Pulmonary artery endothelial cell (primary cell): ENCODE measurements at places on chromosomes 7 and 10.
A peak's percentile ranks its signal among the peaks of the same experiment; 100 is the strongest.

DNA sequence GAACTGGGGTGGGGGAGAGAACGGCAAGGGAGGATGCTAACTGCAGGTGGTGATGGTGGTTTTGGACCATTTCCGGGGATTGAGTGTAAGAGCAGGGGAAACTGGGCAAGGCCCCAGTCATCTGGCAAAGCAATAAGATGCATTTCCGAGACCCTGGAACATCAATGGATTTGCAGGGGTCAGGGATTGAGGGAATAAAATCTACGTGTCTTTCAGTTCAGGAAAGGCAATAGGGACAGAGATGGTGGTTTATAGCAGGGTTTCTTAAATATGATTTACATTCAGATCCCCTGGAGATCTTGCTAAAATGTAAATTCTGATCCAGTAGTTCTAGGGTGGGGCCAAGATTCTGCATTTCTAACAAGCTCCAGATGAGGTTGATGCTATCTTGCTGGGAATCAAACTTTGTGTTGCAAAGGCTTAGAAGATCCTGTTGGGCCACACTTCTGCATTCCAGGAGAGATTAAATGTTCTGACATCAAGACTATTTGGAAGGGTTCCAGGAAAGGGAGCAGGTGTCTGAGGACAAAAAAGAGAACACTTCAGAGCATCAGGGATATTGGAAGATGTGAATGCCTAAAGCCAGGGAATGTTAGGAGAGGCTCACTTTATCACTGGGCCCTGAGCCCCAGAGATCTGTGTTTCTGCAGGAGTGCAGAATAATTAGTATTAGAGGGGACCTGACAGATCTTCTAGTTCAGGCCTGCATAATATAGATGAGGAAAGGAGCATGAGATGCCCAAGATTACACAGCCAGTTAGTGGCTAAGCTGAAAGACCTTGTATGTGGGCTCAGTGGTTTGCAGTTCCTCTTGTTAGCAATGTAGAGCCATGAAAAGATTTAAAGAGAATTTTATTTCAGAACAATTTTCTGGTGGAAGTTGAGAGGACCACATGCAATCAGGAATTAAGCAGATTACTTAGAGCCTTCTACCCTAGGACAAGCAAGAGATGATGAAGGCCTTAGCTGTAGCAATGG lies 32.4 kb downstream of the BLNK start:
- no peak for DNase-seq

GRCh38 chr7:55023841-55024505 lies 5.2 kb downstream of the EGFR start:
- DNase-seq = no peak

- no peak for DNase-seq
These were observed 12.8 kb upstream of the ARID5B start for GRCh38 chr10:61888744-61889143.

GRCh38 chr10:119478111-119478802 lies 64.3 kb downstream of the RGS10 start:
- no peak for DNase-seq

DNA sequence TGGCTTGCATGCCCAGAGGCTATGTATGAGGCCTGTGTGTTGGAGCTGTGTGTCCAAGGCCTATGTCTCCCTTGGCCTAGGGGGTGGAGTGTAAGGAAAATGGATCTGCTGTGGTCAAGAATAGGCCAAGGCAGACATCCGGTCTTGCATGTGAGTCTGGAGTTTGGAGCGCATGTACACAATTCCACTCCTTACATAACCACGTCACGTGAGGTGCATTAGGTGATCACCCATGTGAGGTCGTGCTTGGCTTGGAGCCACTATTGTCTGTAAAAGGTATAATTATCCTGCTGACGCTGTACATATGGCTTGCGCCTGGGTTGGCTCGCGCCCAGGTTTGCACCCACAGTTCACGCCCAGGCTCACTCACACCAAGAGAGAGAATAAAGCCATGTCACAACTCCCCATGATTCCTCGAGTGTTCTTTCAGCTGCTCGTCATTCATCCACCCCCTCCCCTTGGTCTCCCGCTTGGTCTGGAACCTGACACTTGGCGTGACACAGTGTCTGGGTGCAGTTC lies 105.5 kb downstream of the BICC1 start:
- DNase-seq = no peak

- DNase-seq = peak; percentile 15
These were observed 79.3 kb upstream of the ACBD5 start for GRCh38 chr10:27319752-27320431.

DNA sequence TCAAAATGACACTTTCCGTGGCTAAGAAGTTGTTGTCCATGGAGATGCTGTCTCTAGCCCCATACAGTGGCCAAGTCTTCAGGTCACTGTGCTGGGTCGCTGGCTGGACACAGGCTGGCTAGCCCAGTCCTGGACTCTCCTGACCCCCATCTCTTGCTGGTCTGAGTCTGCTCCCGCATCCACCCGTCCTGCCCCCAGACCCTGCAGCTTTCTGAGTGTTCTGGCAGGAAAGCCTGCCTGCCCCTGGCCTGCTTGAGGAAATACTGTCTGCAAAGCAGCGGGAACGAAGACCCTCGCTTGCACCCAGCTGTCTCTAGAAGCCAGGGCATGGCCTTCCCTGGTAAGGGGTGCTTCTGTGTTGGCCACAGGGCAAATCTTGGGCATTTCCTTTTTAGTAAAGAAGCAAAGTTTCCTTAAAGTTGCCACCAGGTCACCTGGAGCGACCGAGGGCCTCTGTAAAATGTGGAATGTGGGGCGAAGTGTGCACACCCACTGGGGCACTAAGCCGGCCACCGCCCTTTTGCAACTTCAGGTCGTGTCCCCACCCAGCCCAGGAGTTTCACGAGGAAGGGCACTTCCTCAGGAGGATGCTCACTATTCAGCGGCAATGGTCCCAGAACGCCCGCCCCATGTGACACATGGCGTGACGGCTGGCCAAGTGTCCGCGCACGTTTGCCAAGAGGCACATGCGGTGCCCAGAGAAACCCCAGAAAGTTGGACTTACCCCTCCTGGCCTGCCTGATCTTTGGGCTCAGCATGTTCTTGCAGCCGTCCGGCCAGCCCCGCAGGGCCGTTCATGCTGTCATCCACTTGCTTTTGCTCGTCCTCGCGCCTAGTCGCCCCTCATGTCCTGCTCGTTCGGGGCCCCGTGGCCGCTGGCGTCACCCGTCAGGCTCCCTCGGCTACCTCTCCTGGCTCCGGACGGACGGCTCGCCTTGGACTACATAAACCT lies 558 bp downstream of the ARHGAP22 start:
- DNase-seq = no peak

DNA sequence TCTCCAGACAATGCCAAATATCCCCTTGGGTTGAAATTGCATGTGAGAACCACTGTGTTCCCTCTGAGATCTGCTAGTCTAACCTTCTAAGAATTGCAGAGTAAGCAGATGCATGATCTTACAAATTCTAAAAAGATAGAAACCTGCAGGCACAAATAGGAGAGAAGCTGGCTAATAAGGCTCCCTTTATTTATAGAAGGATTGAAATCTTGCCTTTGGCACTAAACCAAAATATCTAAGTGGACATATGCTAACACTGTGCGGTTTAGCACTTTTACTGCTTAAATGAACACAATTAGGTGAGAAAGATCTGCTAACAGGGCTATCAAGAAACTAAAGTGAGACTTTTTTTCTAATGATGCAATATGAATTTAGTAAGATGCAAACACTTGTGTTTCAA lies 225.5 kb downstream of the DOCK4 start:
- no peak for DNase-seq

DNA sequence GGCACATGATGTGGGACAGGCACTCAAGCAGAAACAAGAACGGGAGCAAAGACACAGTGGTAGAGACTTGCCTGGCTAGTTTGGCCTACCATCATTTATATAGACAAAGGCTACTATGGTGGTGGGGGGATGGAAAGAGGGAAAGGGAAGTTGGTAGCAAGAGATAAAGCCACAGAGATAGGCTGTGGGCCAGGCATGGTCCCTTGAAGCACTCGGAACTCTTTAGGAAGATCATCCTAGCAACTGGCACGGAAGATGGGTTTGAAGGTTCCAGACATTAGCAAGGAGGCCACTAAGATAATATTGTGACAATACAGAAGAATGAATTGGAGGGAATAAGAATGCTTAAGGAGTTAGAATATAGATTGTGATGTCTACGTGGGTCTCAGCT lies 319.6 kb downstream of the ELMO1 start:
- no peak for DNase-seq

DNA sequence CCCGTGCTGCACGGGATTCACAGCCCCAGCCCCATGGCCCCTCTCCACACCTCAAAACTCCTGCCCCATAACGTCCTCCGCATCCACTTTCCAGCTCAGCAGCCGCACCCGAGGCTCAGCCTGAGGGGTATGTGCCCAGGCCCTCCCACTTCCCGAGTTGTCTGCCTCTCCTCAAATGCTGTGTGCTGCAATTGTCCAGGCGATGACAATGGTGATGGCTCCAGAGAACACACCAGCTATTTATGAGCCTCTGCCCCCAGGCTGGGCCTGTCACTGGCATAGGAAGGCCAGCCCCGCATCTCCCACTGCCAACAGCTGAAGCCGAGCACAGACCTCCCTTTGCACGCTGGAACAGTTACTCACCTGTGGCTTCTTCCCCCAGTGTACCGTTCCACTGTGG lies 2.4 kb upstream of the LDB3 start:
- no peak for DNase-seq

- peak; percentile 51 for DNase-seq
These were observed 314.3 kb upstream of the ZMIZ1 start for GRCh38 chr10:78754269-78755062.

DNA sequence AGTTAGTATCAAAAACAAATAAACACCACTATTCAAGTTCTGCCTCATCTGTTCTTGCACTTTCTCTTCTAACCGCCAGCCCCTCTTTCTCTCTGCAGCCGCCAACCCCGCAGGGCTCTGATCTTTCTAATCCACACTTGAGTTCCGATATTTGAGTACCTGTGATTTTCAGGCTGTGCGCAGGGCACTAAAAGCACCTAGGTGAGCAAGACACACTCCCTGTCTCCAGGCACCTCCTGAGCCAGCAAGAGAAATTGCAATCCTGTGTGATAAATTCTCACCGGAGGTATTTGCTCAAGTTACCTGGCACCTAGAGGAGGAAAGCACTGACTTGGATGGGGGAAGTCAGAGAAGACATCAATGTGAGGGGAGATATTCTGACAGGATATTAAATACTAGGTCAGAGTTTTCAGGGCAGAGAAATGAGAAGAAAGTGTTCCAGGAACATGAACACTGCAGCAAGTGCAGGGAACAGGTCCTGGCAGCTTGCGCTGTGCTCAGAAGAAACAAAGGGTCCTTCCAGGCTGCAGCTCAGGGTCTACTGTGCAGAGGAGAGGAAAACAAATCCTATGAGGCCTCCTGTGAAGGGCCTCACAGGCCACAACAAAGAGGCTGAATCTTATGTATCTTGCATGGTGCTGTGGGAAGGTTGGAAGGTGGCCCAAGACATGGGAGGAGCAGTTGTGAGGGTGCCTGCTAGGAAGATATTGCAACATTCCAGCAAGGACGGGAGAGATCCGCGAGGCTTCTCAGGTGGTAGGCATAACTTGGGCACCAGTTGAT lies 568.7 kb upstream of the MGMT start:
- DNase-seq = no peak
